Large intestine (tissue), 12 donors: ENCODE measurements at places on chromosomes 4 and X. TPM values are rescaled to one million over a fixed set of nuclear protein-coding genes. Genes with fewer than 3 reads are reported as not detected.

SLC49A3 gene
- 4.6 TPM for polyA plus RNA-seq

SLC34A2 gene
- 2.0 TPM for polyA plus RNA-seq

DNA sequence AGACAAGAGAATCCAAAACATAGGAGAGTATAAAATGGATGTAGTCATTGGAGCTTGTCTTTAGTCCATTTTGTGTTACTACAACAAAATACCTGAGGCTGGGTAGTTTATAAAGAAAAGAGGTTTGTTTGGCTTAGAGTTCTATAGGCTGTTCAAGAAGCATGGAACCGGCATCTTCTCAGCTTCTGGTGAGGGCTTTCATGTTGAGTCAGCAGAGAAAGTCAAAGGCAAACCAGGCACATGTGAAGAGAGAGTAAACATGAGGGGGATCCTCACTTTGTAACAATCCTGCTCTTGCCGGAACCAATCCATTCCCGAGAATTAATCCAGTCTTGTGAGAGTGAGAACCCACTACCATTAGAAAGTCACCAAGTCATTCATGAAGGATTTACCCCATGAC, 8.1 kb upstream of the HCCS start:
- no peak for DNase-seq

DNA sequence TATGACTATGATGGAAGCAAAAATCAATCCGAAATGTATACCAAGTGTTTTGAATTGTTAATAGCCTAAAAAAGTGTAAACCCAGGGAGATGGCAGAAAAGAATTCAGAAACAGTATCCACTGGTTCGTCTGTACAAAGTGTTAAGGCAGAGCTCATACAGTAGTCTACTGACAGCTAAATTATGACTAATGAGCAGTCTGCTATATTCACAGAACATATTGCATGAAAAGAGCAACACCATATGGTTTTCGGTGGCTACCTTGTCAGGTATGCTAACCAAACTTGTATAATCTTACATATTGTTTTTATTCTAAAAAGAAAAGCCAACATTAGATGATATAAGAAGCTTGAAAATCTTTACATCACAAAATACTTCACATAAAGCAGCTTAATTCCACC, 18.5 kb downstream of the EPHA5 start:
- no peak for DNase-seq

GRCh38 chrX:37420185-37420584, 71.0 kb downstream of the PRRG1 start:
- no peak for DNase-seq

HMGB2 gene
- polyA plus RNA-seq, result 172 TPM

PAGE2B gene
- polyA plus RNA-seq, result 0.57 TPM

GRCh38 chr4:8414377-8414776, 26.1 kb downstream of the ACOX3 start:
- DNase-seq, result no peak

DNA sequence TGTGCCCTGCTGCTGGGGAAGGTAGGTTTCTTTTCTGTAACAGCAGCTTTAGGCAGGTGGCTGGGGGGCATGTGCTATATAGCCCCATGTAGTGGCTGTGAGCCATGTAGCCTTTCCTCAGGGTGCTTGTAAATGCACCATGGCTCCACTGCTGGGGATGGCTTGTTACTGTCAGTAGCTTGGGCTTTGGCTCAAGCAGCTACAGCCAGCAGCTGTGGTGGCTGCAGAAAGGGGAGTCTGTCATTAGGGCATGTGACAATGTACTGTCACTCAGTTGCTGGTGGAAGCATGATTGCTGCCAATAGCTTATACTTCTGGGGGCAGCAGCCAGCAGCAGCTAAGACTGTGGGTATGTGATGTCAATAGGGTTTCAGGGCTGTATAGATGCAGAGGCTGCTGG, 33.9 kb upstream of the DDIT4L start:
- no peak for DNase-seq

NUP62CL gene
- 7.6 TPM for polyA plus RNA-seq

DNA sequence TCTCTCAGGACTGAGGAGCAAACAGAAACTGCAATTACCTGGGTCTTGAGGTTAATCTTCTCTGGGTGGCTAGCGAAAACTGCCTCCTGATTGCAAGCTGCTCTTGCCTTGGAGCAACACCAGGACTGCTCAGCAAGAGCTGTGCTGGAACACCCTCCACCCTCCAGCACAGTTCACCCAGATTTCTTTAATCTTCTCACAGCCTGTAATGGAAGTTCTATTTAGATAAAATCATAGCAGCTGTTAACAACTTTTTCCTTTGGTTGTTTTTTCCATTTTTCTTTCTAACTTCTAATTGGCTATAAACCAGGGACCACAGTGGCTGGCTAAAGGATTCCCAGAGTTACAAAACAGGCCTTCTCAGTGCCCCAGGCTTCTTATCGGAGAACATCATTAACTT, 36.3 kb downstream of the OPHN1 start:
- no peak for DNase-seq

IL1RAPL2 gene
- 0.16 TPM for polyA plus RNA-seq

- no peak for DNase-seq
Observed at GRCh38 chrX:18075603-18076002, 145.1 kb downstream of the BEND2 start.

TMEM154 gene
- 0.90 TPM for polyA plus RNA-seq

DNA sequence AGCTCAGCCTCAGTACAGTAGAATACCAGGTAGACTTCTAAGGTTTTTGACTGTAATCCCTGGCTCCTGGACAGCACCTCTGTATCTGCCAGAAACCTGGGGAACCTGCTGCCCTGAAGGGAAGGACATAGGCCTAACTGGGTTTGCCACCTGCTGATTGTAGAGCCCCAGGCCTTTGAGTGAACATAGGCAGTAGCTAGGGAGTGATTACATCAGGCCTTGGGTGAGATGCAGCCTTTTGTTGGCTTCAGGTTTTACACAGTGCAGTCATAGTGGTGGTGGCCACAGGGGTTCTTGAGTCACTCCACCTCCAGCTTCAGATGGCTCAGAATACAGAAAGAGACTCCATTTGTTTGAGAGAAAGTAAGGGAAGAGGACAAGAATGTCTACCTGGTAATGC, 19.3 kb downstream of the IQCM start:
- DNase-seq, result no peak

- DNase-seq, result no peak
Observed at GRCh38 chrX:5753291-5753690, 475.4 kb downstream of the NLGN4X start.

GRCh38 chrX:81215685-81216084, 13.8 kb downstream of the SH3BGRL start:
- no peak for DNase-seq

DNA sequence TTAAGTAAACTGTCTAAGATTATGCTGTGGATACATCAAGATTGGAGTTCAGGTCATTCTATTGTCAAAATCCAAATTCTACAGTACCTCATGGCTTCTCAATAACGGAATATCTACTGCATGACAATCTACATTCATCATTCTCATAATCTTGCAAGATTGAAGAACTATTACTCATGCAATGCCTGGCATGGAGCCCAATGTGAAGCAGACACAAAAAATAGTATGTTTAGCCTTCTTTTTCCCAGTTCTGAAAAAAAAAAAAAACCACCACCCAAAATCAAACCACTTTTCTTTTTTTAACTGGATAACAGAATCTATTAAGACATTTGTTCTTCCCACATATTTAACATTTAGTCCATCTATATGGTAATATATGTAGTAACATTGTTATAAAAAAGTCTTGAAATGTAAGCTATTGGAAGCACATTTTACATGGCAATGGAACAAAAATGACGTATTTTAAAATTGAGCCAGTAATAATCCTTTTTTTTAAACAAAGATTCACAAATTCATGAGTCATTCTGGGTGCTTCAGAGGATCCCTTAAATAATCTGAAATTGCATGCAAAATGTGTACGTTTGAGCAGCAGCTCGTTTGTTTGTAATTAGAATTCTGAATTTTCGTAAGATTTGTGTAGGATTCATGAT, 232.2 kb upstream of the FMR1 start:
- no peak for DNase-seq

USP17L15 gene
- not detected for polyA plus RNA-seq
